ENCODE measurements at places on chromosomes 5 and 9. TPM values are rescaled to one million over a fixed set of nuclear protein-coding genes. Genes with fewer than 3 reads are reported as not detected.

OR1Q1 gene
- polyA plus RNA-seq, result not detected

CRB2 gene
- not detected for polyA plus RNA-seq

LCN9 gene
- polyA plus RNA-seq, result not detected

TMC1 gene
- 0.32 TPM for polyA plus RNA-seq

DDX4 gene
- polyA plus RNA-seq, result not detected

DRD1 gene
- not detected for polyA plus RNA-seq

GFI1B gene
- not detected for polyA plus RNA-seq

INSYN2B gene
- polyA plus RNA-seq, result 10.6 TPM

ARID3C gene
- polyA plus RNA-seq, result not detected

SPRY4 gene
- polyA plus RNA-seq, result 9.2 TPM

PLAC8L1 gene
- polyA plus RNA-seq, result 0.56 TPM
